ENCODE measurements at places on chromosomes 3 and 15. TPM values are rescaled to one million over a fixed set of nuclear protein-coding genes. Genes with fewer than 3 reads are reported as not detected.

DNA sequence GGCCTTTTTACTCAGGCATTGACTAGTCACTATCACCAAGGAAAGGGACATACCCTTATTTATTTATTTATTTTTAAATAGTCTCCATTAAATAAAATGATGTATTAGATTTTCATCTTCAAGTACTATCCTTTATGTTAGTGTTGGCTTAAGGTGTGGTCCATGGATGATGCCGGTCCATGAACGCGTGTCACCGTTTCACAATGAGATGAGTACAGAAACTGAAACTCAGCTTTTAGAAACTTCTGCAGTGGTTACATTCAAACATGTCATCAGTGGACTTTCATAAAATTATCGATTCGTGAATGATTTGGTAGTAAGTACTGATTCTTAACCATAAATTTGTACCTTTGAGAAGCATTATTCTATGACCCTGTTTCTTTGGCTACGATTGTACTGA lies 166.6 kb downstream of the SATB1 start:
- H3K27ac ChIP-seq, result no peak overlapping the region
- DNase-seq, result no peak
- no peak overlapping the region for H3K4me3 ChIP-seq
- no peaks in the 10 kb centered on the region for H3K36me3 ChIP-seq

GRCh38 chr15:83833569-83833968 lies 179.6 kb downstream of the ADAMTSL3 start:
- H3K4me3 ChIP-seq, result no peak overlapping the region
- H3K27ac ChIP-seq, result peak overlapping the region; percentile 29
- no peaks in the 10 kb centered on the region for H3K36me3 ChIP-seq
- H3K27me3 ChIP-seq, result no peaks in the 10 kb centered on the region
- DNase-seq, result no peak
- peaks cover 2% of the 10 kb centered on the region for H3K4me1 ChIP-seq

DNA sequence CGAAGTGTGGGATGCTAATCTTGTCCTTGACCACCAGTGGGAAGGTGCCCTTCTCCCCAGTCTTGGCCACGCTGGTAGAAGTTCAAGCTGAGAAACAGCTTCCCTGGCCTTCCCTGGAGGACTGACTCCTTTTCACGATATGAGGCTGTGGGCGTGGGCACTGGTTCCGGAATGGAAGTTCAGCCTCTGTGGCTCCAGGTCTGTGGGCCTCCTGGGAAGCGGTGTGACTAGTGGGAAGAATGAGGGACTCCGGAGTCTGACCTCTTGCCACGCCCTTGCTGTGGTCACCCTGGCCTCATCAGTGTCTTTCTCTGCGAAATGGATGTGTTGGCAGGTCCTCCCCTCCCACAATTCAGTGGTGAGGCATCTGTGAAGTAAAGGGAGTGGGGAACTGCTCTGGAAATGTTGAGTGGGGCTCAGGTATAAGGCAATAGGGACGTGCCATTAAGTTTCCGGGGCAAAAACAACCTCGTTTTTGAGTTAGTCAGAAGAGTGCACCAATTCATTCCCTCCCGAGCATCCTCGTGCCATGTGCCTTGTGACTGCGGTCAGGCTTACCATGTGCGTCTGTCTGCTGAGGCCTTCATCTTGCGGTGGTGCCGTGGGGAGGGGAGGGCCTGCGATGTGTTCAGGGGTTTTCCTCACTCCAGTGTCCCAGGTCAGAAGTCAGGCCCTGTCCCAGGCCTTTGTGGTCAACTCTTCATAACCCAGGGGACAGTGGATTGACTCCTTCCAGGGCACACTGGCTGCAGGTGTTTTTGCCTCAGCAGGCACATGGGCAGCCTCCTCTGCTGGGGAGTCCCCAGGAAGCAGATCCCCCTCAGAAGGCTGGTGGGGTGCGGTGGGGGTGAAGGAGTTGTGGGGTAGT lies 11.8 kb upstream of the SEC13 start:
- H3K27me3 ChIP-seq, result peaks cover 39% of the 10 kb centered on the region
- no peak overlapping the region for H3K27ac ChIP-seq
- no peaks in the 10 kb centered on the region for H3K36me3 ChIP-seq
- H3K4me3 ChIP-seq, result no peak overlapping the region
- H3K4me1 ChIP-seq, result no peaks in the 10 kb centered on the region
- DNase-seq, result no peak

The TMEM266 gene
- 0.13 TPM for total RNA-seq

DNA sequence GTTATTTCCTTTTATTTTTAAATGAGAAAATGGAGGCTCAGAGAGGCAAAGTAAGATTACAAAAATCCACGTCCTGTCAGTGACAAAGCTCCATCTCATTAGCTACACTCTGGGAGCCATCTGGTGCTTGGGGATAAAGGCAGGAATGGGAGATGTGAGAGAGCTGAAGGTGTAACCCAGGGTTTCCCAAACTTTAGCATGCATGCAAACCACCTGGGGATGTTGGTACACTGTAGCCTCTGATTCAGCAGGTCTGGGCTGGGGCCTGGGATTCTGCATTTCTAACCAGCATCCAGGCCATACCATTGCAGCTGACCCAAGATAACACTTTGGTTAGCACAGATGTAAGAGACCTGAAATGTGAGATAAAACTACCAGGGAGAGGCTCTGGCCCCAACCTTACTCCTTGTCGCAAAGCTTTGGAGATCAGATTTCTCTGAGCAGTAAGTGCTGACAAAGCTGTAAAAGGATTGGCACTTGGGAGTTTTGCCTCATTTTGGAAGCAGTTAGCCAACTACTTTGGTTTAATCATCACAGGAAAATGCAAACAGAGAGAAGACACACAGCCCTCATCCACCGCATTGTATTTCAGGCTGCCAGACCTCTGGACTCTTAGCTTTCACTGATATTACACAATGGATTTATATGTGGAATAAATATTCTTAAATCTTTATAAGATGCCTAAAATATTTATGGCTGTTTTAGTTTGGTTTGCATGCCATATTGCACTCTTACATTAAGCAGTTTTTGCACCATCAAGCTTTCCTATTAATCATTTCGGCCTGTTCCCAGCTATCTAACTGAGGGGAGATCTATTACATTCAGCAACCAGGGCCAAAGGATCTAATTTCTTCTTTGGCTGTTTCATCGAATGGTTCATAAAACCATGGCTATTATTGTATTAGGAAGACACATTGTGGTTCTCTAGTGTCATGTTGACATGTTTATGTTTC lies 263.0 kb downstream of the EBLN2 start:
- H3K4me1 ChIP-seq, result peaks cover 8% of the 10 kb centered on the region
- H3K27me3 ChIP-seq, result no peaks in the 10 kb centered on the region
- peak; percentile 48 for DNase-seq
- no peaks in the 10 kb centered on the region for H3K36me3 ChIP-seq
- no peak overlapping the region for H3K4me3 ChIP-seq

The TRH gene
- 0.13 TPM for total RNA-seq

DNA sequence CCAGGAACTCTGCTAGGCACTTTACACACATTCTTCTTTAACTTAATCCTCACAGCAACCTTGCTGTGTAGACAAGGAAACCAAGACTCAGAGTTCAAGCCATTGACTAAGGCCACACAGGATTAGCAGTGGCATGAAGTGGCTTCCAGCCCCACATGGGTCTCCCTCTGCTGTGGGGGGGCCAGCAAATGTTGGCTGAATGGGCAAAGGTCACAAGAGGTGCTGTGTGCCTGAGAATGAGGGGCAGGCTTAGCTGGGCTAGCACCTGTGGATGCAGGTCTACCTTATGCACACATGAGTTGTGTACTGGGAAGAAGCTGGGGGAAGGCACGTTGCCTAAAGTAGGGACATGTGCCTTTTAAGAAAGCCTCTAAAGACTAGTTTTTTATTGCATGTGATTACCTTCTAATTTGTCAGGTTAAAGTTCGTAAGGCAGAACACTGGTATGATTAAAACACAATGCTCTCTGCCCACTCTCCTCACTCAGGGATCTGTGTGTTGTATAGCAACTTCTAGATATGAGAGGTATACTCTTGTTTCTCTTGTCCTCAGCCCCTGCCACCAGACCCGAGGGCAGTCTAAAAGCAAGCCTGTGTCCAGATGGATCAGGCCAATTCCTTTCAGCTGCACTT lies 10.9 kb downstream of the BAHD1 start:
- no peaks in the 10 kb centered on the region for H3K27me3 ChIP-seq
- no peaks in the 10 kb centered on the region for H3K36me3 ChIP-seq
- no peak overlapping the region for H3K27ac ChIP-seq
- H3K4me3 ChIP-seq, result no peak overlapping the region

DNA sequence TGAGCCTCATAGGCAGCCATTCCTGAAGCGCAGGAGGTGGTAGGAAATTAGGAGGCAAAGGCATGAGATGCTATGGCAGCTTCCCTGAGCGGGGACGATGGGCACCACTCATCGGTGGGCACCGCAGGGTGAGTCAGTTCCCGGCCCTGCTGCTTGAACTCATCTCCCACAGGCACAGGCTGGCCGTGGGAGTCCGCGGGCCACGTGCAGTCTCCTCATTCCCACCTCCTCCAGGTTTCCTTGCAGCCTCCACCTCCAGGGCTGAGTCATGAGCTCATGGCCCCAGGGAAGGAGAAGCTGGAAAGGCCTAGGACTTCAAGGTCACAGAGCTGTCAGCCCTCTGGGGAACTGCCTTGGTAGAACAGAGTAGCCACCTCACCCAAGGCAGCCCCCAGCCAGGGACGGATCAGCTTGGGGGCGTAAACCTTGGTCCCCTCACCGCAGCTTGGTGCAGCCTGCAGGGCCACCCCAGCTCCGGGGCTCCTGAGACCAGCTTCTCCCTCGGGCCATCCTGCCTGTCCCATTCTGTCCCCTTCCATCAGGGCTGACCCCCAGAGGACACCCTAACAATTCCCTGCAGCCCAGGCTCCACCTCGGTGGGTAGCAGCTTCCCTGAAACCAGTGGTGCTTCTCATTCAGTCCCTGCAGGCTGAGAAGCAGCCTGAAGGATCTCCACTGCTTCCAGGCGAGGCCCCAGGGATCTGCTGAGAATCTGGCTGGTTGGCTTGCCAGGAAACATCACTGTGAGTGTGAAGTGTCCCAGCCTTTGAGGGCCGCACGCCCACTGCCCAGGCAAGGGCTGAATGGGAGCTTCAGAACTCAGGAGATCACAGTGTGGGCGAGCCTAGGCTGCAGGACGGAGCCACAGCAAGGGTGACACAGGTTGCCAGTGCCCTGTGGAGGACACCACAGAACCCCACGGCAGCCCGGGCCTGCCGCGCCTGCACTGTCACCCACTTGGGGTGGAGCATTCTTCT lies 150.7 kb upstream of the MEF2A start:
- no peak overlapping the region for H3K27ac ChIP-seq
- H3K4me1 ChIP-seq, result peaks cover 10% of the 10 kb centered on the region
- DNase-seq, result no peak
- H3K4me3 ChIP-seq, result no peak overlapping the region

- H3K36me3 ChIP-seq, result peaks cover 6% of the 10 kb centered on the region
- DNase-seq, result peak; percentile 90
- no peaks in the 10 kb centered on the region for H3K27me3 ChIP-seq
- H3K27ac ChIP-seq, result peak within 1 kb of the TSS; percentile 89
These were observed at the start of gene UBE2Q2 for GRCh38 chr15:75842722-75843677. Gene UBE2Q2 (plus strand): TSS chr15:75843447. CDS start chr15:75843667, 220 bp downstream.

GRCh38 chr3:78455712-78456433 lies 1311.9 kb downstream of the ROBO1 start:
- H3K36me3 ChIP-seq, result no peaks in the 10 kb centered on the region
- no peak overlapping the region for H3K27ac ChIP-seq
- H3K27me3 ChIP-seq, result no peaks in the 10 kb centered on the region
- no peaks in the 10 kb centered on the region for H3K4me1 ChIP-seq
- no peak overlapping the region for H3K4me3 ChIP-seq

The COPG1 gene
- total RNA-seq, result 118 TPM

The SYNM gene
- total RNA-seq, result 43.8 TPM

GRCh38 chr3:22569570-22569969 lies 633.6 kb upstream of the UBE2E2 start:
- no peaks in the 10 kb centered on the region for H3K27me3 ChIP-seq
- no peaks in the 10 kb centered on the region for H3K4me1 ChIP-seq
- no peak overlapping the region for H3K4me3 ChIP-seq
- H3K27ac ChIP-seq, result no peak overlapping the region
- DNase-seq, result no peak
- H3K36me3 ChIP-seq, result no peaks in the 10 kb centered on the region

- peaks cover 23% of the 10 kb centered on the region for H3K36me3 ChIP-seq
- no peak overlapping the region for H3K4me3 ChIP-seq
- peaks cover 15% of the 10 kb centered on the region for H3K4me1 ChIP-seq
- no peak overlapping the region for H3K27ac ChIP-seq
These were observed 52.7 kb downstream of the TLE3 start for GRCh38 chr15:70045045-70045444.

The PCLAF gene
- total RNA-seq, result 17.3 TPM

GRCh38 chr15:85351965-85352364 lies 28.4 kb upstream of the AKAP13 start:
- no peak overlapping the region for H3K27ac ChIP-seq
- H3K4me1 ChIP-seq, result peaks cover 7% of the 10 kb centered on the region

GRCh38 chr3:44511238-44511566 lies 33.7 kb upstream of the ZNF445 start:
- no peaks in the 10 kb centered on the region for H3K27me3 ChIP-seq
- H3K36me3 ChIP-seq, result no peaks in the 10 kb centered on the region
- H3K4me3 ChIP-seq, result peak overlapping the region; percentile 79

- H3K27ac ChIP-seq, result no peak overlapping the region
- DNase-seq, result no peak
- H3K36me3 ChIP-seq, result no peaks in the 10 kb centered on the region
- H3K4me1 ChIP-seq, result no peaks in the 10 kb centered on the region
These were observed 239.2 kb upstream of the IL12A start for GRCh38 chr3:159749406-159749805.

The ERC2 gene
- 2.0 TPM for total RNA-seq

The HEMK1 gene
- total RNA-seq, result 16.6 TPM

The CYP1A1 gene
- 0.13 TPM for total RNA-seq

DNA sequence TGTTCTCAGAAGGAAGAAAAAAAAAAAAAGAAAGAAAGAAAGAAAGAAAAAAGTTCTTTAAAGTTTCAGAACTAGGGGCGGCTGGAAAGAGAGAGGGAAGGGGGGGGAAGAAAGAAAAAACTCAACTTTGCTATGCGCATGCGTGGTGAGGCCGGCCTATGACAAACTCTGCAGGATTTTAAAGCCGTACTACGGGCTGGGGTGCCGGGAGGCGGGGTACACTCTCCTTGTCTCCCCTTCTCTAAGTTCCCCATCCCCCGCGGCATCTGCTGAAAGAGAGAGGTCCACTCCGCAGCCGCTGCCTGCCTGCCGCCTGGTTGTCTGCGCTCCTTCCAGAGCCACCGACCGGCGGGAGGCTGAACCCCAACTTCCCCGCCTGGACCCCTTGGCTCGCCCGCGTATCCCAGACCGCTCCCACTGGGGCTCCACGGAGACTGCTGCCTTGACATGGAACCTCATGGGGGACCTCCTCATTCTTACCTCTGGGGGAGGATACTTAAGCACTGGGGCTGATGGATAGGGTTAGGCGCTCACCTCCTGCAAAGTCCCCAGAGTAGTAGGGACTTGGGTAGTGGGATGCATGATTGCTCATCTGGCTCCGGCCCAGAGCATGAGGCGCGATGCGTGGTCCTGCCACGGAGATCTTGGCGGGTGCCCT lies 1.4 kb upstream of the WNT5A start:
- DNase-seq, result peak; percentile 94
- H3K36me3 ChIP-seq, result no peaks in the 10 kb centered on the region
- H3K27me3 ChIP-seq, result peaks cover 60% of the 10 kb centered on the region
- H3K4me1 ChIP-seq, result peaks cover 29% of the 10 kb centered on the region

The CPLX3 gene
- not detected for total RNA-seq

- DNase-seq, result peak; percentile 19
- H3K4me3 ChIP-seq, result no peak overlapping the region
- H3K27ac ChIP-seq, result no peak overlapping the region
- no peaks in the 10 kb centered on the region for H3K36me3 ChIP-seq
These were observed 383.5 kb upstream of the WNT5A start for GRCh38 chr3:55870594-55870993.

Data from muscle of leg (tissue), 16 donors.